ENCODE measurements at places on chromosomes 5 and 9. TPM values are rescaled to one million over a fixed set of nuclear protein-coding genes. Genes with fewer than 3 reads are reported as not detected.

PCBD2 gene
- 5.6 TPM for total RNA-seq

PCDHGA3 gene
- 2.1 TPM for total RNA-seq

C5orf58 gene
- total RNA-seq, result not detected

HTR4 gene
- total RNA-seq, result not detected

TAF11L4 gene
- not detected for total RNA-seq

RAI14 gene
- total RNA-seq, result 345 TPM

SLC36A3 gene
- total RNA-seq, result not detected

IFNK gene
- not detected for total RNA-seq

MLANA gene
- 0.05 TPM for total RNA-seq

RNF130 gene
- total RNA-seq, result 26.4 TPM

IGFBPL1 gene
- not detected for total RNA-seq

SLC6A19 gene
- not detected for total RNA-seq

TARS1 gene
- 307 TPM for total RNA-seq

TMC1 gene
- total RNA-seq, result 0.28 TPM

Data from smooth muscle cell of the umbilical artery (primary cell).